Naive thymus-derived CD4-positive, alpha-beta T cell (primary cell): ENCODE measurements at places on chromosomes 2 and 18. TPM values are rescaled to one million over a fixed set of nuclear protein-coding genes. Genes with fewer than 3 reads are reported as not detected.
A peak's percentile ranks its signal among the peaks of the same experiment; 100 is the strongest.

CNDP2 gene
- 141 TPM for total RNA-seq

GRHL1 gene
- 0.56 TPM for total RNA-seq

KCNE4 gene
- total RNA-seq = not detected

- peak overlapping the region; percentile 3 for H3K27ac ChIP-seq
- no peaks in the 10 kb centered on the region for H3K27me3 ChIP-seq
- no peak overlapping the region for H3K4me3 ChIP-seq
- H3K36me3 ChIP-seq = peaks cover 21% of the 10 kb centered on the region
- DNase-seq = no peak
Measured at GRCh38 chr2:74149247-74149525, 1.5 kb upstream of the BOLA3 start.

DNA sequence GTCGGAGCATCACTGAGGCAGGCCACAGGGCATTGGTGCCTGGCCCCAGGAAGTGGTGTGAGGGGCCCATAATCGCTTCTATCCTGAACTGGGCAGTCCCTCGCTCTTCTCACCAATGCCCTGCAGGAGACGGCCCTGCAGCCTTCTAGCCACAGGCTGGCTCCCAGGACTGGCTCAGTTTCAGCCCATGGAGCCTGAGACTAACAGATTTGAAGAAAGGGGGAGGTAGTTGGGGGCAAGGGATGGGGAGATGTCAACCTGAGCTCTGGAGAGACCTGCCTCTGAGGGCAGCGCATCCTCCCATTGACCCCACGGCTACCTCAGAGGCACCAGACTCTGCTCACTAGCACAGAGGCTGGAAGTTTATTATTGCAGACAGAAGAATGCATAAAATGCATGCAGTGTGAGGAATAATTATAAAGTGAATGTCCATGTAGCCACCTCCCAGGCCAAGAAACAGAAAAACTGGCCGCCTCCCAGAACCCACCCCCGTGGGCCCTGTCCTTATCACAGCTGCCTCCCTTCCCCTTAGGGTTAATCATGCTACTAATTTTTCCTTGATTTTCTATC lies 1.4 kb downstream of the TOGARAM2 start:
- H3K27ac ChIP-seq = no peak overlapping the region
- H3K4me1 ChIP-seq = no peaks in the 10 kb centered on the region
- no peaks in the 10 kb centered on the region for H3K36me3 ChIP-seq
- H3K27me3 ChIP-seq = no peaks in the 10 kb centered on the region

GRCh38 chr2:205684871-205685313 lies 2.6 kb downstream of the NRP2 start:
- H3K27me3 ChIP-seq = peaks cover 3% of the 10 kb centered on the region
- H3K27ac ChIP-seq = no peak overlapping the region

GRCh38 chr2:220282236-220282635 lies 654.8 kb downstream of the SLC4A3 start:
- no peaks in the 10 kb centered on the region for H3K4me1 ChIP-seq
- H3K4me3 ChIP-seq = no peak overlapping the region
- H3K27ac ChIP-seq = no peak overlapping the region
- DNase-seq = no peak
- H3K27me3 ChIP-seq = no peaks in the 10 kb centered on the region

DNA sequence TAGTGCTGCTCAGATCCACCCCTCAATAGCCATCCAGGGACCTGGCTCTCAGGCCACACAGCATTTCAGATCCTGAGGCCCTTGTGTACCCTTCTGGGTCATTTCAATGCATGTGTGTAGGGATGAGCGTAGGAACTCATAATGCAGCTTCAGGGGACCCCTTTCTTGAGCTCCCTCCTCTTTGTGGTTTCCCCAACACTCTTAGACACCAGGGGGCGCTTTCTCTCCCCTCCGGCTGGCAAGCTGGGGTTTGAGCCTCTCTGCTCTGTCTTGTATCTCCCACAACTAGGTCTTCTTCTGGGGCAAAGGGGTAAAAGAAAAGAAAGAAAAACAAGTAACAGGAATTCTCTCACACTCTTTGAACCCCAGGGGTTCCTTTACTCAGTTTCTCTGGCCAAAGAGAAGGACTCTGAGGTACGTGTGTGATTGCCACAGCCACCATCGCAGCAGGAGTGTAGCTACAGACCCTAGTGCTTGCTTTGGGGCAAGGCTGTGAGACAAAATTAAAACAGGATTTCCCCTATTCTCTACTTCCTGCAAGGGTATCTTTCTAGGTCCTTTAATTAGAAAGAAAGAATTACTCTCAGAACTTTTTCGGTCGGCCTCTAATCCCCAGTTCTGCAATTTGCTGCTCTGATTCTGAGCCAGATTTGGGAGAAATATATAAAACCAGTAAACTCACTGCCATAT lies 38.0 kb downstream of the CABYR start:
- H3K36me3 ChIP-seq = no peaks in the 10 kb centered on the region
- H3K27ac ChIP-seq = no peak overlapping the region
- DNase-seq = peak; percentile 5
- H3K27me3 ChIP-seq = no peaks in the 10 kb centered on the region
- no peak overlapping the region for H3K4me3 ChIP-seq
- no peaks in the 10 kb centered on the region for H3K4me1 ChIP-seq

- H3K27ac ChIP-seq = no peak overlapping the region
- H3K4me1 ChIP-seq = no peaks in the 10 kb centered on the region
- H3K36me3 ChIP-seq = no peaks in the 10 kb centered on the region
- no peak for DNase-seq
Measured at GRCh38 chr18:33201509-33201926, 239.0 kb downstream of the CCDC178 start.

GRCh38 chr2:120044336-120044735 lies 31.5 kb downstream of the EPB41L5 start:
- no peak overlapping the region for H3K4me3 ChIP-seq
- no peak overlapping the region for H3K27ac ChIP-seq
- H3K36me3 ChIP-seq = no peaks in the 10 kb centered on the region
- H3K4me1 ChIP-seq = no peaks in the 10 kb centered on the region
